CD4-positive, alpha-beta memory T cell (primary cell): ENCODE measurements at places on chromosomes 7 and 10. TPM values are rescaled to one million over a fixed set of nuclear protein-coding genes. Genes with fewer than 3 reads are reported as not detected.

DNA sequence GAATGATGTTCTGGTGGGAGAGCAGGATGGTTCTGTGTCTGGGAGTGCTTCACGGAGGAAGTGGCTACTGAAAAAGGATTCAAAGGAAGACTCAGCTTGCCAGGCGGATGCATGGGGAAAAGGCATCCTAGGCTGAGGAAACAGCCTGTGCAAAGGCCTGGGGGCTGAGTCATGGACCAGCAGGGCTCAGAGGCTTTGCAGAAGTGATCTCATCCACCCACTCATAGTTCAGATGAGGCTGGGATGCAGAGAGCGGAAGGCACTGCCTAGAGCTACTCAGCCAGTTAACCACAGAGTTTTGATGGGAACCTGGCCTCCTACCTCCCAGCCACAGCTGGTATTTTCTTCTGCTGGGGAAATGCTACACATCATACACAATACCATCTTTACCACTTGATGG, 15.8 kb upstream of the ADAMTS14 start:
- DNase-seq: no peak

- no peak for DNase-seq
Measured at GRCh38 chr7:149454006-149454405, 6.9 kb downstream of the ZNF777 start.

DNA sequence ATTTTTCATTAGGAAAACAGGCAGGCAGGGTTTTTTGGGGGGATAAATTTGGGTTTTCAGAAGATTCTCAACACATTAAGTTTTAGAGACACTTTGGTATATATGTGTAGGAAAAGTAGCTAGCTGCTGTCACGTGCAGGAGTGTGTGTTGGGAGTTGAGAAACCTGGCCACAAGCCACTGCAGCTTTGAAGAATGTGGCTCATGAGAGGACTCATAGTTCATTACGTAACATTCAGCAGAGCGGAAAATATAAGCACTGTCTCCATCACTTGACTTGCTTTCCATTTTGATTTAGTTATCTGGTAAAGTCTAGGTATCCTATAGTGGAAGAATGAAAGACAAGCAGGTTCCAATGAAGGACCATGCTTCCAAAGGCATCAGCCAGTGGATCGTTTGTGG, 31.2 kb downstream of the SMNDC1 start:
- peak; percentile 34 for DNase-seq

- no peak for DNase-seq
Measured at GRCh38 chr7:30617359-30617758, 22.7 kb downstream of the GARS1 start.

- DNase-seq: no peak
Measured at GRCh38 chr10:34275626-34276130, 539.4 kb downstream of the PARD3 start.

GRCh38 chr10:24944512-24945255, 7.7 kb downstream of the PRTFDC1 start:
- DNase-seq: no peak

DNA sequence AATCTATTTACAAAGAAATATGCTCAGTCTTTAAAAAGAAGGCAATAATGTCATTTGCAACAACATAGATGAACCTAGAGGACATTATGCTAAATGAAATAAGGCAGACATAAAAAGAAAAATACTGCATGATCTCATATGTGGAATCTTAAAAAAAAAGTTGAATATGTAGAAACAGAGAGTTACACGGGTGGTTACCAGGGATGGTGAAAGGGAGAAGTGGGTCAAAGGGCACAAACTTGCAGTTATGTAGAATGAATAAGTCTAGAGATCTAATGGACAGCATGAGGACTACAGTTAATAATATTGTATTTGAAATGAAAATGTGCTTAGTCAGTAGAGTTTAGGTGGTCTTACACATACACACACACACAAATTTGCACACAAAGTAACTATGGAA, 88.2 kb upstream of the CCDC71L start:
- no peak for DNase-seq

GRCh38 chr10:101690461-101690860, 4.5 kb downstream of the FBXW4 start:
- DNase-seq: no peak

- DNase-seq: no peak
Measured at GRCh38 chr7:25864511-25864910, 287.5 kb upstream of the NFE2L3 start.

DNA sequence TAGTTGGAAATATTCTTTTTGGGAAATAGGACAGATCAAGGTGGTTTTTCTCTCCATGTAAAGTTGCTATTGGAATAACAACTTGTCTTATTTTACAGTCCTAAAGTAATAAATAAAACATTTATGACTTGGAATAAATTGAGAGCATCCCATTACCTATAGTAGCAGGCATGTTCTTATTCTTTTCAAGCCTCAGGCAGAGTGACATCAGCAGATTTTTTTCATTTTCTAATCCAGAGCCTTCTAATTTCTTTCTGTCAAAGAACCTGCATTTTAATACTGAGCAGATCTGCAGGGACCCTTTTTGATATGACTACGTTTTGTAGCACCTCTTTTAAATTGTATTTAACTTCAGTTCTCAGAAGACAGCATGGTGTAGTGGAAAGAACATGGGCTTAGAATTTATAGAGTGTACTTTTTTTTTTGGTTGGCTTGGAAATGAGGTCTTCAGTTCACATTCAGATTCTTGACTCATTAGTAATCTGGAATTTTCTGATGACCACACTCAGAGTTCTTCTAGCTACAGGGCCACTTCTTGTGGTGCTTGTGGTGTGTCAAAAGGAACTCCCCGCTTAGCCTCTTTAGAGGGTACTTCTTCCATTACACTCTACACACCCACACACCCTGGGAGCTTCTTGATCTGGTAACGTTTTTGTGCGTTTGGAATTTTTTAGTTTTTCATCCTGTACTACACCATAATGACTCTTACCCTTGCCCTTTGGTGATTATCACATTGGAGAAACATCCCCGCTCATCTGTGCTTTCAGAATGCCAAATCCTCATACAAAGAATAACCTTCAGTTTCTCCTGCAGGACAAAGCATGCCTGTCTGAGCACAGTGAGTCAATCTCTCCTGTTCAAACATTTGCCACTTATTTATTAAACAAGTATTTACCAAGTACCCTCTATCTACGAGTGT, 34.6 kb downstream of the AGK start:
- no peak for DNase-seq

DNA sequence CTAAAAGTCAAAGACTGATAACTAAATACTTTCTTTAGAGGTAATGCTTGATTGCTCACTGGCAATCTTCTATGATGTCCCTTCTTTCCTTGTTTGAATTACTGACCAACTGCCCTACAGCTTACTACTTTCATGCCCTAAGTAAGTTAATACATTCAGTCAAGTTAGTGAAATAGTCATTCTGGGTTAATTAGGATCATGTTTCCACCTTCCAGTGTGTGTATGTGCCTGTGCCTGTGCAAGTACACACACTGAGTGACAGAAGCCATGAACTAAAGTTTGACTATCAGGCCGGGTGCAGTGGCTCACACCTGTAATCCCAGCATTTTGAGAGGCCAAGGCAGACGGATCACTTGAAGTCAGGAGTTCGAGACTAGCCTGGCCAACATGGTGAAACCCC, 187.9 kb downstream of the CACNA2D1 start:
- no peak for DNase-seq

Gene AKR1D1
- total RNA-seq: not detected

Gene MRPS24
- total RNA-seq: 52.7 TPM

Gene SDK1
- 0.06 TPM for total RNA-seq

Gene OPN4
- not detected for total RNA-seq
